ENCODE measurements at places on chromosomes 5 and 9. TPM values are rescaled to one million over a fixed set of nuclear protein-coding genes. Genes with fewer than 3 reads are reported as not detected.

AGXT2 gene
- total RNA-seq = not detected

DNA sequence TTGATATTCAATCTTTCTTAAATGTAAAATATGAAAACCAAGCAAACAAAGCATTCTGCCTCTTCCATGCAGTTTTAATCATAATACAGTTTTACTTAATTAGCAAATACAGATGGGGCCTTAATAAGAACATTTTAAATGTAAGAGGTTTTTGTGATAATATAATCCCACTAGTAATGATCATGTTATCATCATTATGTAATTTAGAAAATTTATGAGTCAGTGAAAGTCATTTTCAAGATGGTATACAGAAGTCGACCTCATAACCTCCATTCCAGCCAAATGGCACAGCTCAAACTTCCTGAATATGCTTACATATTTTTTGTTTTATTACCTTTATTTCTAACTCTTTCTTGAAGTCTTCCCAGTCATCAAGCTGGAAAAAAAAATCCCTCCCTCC lies 102.2 kb upstream of the GNA14 start:
- no peak for DNase-seq

DNA sequence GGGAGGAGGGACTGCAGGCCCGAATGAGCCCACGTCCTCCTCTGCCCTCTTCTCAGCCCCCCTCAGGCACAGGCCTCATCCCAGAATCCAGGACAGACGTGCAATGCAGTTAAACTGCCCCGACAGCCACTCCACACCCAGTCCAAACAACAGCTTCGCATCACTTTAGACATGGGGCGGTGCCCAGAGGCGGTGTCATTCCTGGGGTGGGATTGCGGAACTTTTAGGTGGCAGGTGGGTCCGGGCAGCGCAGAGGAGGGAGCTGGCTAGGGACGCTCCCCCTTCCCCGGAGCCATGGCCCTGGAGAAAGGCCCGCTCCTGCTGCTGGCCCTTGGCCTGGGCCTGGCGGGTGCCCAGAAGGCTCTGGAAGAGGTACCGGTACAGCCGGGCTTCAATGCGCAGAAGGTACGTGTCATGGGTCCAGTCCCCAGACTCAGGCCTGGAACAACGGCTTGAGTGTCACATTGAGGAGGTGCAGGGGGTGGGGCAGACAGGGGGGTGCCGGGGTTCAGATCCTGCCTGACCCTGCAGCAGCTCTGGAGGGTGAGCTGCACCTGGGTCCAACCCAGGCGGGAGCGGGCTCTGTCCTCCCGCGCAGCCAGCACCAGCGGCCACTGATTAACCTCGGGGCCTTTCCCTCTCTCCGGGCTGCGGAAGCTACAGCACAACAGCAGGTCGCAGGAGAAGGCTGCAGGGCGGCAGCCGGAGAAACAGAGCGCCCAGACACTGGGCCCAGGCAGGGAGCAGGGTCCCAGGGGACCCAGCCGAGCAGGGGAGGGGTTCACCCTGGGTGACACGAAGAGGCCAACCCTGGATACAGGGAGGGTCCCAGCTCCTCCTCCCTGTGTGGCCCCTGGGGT lies 25.2 kb downstream of the GLT6D1 start:
- peak; percentile 69 for DNase-seq

FOXD4L4 gene
- total RNA-seq = 0.51 TPM

DNA sequence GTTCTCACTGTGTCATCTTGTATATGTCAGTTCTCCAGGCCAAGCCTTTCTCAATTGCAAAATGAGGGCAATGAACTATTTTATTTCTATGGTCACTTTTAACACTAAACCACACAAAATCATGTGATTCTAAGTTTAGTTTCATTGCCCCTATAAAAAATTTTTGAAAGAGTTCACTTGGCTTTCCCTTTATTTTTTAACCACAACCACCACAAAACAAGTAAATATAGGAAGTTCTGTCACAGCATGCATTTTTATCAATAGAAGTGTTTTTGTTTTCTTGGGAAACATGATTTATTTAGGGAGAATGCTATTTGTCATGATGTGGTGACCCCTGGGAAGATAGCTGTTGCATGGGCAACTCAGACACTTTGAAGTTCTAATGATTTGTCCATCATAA lies 169.1 kb downstream of the CSNK1G3 start:
- DNase-seq = no peak

NME5 gene
- total RNA-seq = 4.3 TPM

- no peak for DNase-seq
These were observed 262.9 kb downstream of the ARRDC3 start for GRCh38 chr5:91119981-91120850.

RNF183 gene
- total RNA-seq = 0.77 TPM

- DNase-seq = no peak
These were observed 47.6 kb upstream of the ADCY2 start for GRCh38 chr5:7348168-7348854.

GRCh38 chr5:172868436-172868923 lies 34.4 kb downstream of the ERGIC1 start:
- DNase-seq = no peak

- no peak for DNase-seq
These were observed 114.2 kb downstream of the TTC39B start for GRCh38 chr9:15192856-15193255.

GRCh38 chr9:96125624-96126023 lies 176.4 kb downstream of the HSD17B3 start:
- DNase-seq = no peak

DNA sequence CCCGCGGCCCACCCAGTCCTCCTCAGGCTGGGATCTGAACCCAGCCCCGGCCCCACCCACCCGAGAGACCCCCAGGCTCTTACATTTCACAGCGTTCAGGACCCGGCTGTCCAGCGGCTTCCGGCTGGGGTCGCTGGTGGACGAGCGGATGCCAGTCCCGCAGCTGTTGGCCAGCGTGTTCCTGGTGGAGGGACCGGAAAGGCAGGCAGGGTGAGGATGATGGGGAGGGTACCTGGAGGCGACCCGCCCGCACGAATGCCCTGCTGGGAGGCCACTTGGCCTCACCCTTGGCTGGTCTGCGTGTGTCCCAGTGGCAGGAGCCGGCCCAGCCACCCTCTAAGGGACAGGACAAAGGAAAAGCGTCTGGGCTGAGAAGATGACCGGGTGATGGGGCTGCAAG lies 51.9 kb upstream of the UBAC1 start:
- no peak for DNase-seq

ENTPD2 gene
- 6.4 TPM for total RNA-seq

GCNT4 gene
- 8.3 TPM for total RNA-seq

GRCh38 chr5:95798048-95798447 lies 24.5 kb downstream of the GLRX start:
- DNase-seq = no peak

MRRF gene
- total RNA-seq = 51.4 TPM

DNA sequence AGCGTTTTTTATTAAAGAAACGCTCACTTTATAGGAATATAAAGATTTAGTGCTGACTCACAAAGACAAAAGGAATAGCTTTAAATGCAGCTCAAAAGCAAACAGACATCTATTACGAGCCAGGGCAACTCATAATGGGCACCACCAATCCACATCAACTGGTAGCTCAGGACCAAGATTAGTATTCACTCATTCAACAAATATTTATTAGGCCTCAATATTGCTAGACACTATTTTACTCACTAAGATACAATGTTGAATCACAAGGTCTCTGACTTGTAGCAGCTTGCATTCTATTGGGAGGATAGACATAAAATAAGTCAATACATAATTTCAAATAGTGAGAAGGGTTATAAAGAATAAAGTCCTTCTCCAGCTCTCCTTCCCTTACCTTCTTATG lies 8.0 kb upstream of the MAN2A1 start:
- no peak for DNase-seq

DNA sequence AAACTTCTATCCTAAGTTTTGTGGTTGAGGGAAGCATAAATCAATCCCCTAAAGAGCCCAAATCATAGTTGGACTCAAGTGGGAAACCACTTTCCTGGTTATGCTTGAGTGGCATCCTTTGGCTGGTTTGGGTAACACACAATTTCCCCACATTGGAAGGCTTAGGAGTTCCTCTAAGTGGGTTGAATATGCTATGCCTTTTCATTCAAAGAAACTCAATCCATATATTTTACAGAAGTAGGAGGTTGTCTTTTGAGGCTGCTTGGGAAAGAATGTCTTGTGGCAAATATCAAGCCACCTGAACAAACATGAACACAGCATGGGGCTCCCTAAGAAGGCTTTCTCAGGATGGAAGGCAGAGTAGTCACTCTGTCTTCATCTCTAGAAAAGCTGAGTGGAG lies 121.1 kb downstream of the SPATA31D1 start:
- no peak for DNase-seq

TAF11L4 gene
- not detected for total RNA-seq

GRCh38 chr5:127615916-127616315 lies 33.0 kb upstream of the CTXN3 start:
- DNase-seq = no peak

DNA sequence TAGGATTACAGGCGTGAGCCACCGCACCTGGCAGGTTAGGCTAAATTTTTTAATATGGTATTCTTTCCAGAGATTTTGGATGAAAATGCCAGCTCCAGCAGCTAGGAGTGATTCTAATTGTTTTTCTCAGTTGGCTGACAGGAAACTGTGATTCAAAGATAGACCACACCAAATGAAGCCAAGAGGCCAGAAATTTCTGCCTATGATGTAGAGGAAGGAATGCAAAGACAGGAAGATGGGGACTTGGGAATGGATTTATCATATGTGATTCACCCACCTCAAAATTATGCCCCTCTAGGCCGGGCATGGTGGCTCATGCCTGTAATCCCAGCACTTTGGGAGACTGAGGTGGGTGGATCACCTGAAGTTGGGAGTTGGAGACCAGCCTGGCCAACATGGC lies 53.3 kb downstream of the UGCG start:
- no peak for DNase-seq

DNA sequence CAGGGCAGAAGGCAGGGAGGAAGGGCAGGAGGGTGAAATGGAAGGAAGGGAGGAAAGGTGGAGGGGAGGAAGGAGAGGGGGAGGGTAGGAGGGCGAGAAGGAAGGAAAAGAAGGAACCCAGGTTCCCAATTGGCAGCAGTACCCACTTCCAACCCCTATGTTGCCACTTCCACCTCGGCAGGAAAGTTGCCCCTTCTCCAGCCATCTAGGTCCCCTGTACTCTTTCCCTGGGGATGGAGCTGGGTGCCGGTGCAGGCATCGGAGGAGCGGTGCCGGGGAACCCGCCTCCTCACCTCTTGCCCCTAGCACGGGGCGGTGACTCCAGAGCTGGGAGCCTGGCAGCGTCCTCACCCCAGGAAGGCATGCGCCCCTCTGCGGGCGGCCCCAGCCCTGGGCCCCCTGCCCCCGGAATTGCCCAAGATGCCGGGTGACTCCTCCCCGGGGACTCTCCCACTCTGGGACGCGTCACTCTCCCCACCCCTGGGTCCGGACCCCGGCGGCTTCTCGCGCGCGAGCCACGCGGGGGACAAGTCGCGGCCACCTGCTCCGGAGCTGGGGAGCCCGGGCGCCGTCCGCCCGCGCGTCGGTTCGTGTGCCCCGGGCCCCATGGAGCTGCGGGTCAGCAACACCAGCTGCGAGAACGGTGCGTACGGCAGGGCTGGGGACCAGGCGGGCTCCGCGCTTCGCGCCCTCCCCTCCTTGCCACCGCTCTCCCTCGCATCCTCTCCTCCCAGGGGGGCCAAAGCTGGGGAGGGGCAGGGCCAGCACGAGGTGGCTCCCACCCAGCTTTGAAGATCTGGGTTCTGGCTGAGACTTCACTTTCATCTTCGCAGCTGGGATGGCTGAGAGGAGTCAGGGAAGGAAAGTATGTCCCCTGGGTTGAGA lies at the start of gene NIPAL4:
Gene NIPAL4 (plus strand): TSS at position 499 of the 885 bp plus-strand sequence. CDS start 108 bp downstream, at position 607.
- DNase-seq = no peak

- DNase-seq = peak; percentile 79
These were observed at the start of gene PCDHA4 for GRCh38 chr5:140806834-140807775. TSS of gene PCDHA4 (plus strand) at chr5:140807068.

LECT2 gene
- total RNA-seq = not detected

DNA sequence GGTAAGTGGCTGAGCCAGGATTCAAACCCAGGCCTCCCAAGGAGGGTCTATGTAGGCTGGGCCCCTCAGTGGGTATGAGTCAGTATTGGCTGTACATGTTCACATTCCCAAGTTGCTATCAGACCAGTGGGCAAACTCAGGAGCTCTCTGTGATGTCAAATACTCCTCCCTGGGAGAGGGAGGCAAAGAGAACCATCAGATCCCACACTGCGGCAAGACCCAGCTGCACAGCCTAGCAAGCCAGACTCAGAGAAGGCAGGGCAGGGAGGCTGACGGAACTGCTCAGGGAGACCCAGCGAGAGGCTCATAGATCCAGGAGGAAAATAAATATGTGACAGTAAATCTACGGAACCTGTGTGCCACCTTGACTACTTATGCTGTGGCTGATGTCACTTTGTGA lies 42.6 kb upstream of the SAP30L start:
- no peak for DNase-seq

DNA sequence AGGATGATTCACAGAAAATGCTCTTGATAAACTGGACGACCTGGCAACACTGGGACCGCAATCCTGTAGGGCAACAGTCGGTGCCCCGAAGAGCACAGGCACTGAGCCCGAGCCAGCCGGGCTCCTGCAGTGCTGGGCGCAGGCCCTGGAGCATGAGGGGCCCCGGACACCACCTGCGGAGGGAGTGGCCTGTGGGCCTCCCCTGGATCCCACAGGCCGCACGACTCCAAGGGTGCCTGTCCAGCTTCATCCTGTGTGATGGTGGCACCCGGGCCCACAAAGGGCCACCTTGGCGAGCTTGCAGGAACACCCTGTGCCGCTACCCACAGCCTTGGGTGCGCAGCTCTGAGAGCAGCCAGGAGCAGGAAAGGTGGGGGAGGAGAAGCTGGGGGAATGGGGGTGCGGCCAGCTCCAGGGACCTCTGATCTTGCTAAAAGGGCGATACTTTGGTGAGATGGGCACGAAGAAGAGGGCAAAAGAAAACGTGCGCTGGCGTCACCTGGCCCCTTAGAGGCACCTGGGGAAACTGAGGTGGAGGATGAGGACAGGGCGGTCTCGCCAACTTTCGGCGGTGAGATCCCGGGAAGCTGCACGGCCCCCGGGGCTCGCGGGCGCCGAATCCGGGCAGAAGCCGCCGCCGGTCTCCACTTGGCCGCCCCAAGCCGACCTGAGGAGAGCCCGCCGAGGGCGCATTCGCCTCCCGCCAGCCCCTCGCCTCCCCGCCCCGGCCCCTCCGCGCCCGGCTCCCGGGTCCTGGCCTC lies 722 bp downstream of the TBC1D9B start:
- DNase-seq = no peak

DNA sequence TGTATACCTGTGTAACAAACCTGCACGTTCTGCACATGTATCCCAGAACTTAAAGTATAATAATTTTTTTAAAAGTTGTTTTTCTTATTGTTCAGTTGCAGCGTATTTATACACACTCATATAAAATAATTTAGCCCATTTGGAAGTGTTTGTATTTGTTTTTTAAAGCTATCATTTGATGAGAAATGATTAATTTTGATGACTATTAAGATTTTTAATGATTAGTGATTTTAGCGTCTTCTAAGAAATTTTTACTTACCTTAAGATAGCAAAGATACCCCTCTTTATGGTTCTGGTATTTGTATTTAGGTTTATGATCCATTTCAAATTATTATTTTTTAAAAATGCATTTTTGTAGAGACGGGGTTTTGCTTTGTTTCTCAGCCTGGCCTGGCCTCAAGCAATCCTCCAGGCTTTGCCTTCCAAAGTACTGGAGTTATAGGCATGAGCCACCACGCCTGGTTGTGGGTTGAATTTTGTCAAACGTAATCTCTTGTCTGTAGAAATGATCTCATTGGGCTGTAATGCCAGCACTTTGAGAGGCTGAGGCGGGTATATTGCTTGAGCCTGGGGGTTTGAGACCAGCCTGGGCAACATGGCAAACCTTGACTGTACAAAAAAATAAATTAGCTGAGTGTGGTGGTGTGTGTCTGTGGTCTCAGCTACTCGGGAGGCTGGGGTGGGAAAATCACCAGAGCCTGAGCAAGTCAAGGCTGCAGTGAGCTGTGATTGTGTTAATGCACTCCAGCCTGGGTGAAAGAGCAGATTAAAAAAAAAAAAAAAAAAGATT lies 26.9 kb downstream of the CSNK1G3 start:
- no peak for DNase-seq
